ENCODE measurements at places on chromosomes 3 and 15. TPM values are rescaled to one million over a fixed set of nuclear protein-coding genes. Genes with fewer than 3 reads are reported as not detected.

GRCh38 chr3:140545197-140545596, 132.7 kb upstream of the TRIM42 start:
- no peak overlapping the region for H3K4me3 ChIP-seq
- no peaks in the 10 kb centered on the region for H3K36me3 ChIP-seq
- DNase-seq = no peak
- no peaks in the 10 kb centered on the region for H3K27me3 ChIP-seq

GRCh38 chr3:62261121-62261520, 112.2 kb downstream of the FEZF2 start:
- DNase-seq = no peak
- no peaks in the 10 kb centered on the region for H3K27me3 ChIP-seq
- H3K4me3 ChIP-seq = no peak overlapping the region
- no peaks in the 10 kb centered on the region for H3K4me1 ChIP-seq
- no peak overlapping the region for H3K27ac ChIP-seq

DNA sequence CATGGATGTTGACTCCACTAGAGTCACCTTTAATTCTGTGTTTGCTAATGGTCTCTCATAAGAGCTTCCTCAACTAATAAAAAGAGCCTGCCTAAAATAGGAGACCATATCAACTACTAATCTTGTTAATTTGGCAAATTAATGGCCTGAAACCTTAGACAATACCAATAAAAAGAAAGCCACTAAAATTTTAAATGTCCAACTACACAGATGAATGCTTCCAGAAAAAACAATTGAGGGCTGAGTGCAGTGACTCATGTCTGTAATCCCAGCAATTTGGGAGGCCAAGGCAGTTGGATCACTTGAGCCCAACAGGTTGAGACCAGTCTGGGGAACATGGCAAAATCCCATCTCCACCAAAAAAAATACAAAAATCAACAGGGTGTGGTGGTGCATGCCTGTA, 230.9 kb downstream of the NSUN3 start:
- H3K36me3 ChIP-seq = no peaks in the 10 kb centered on the region
- H3K4me1 ChIP-seq = no peaks in the 10 kb centered on the region
- H3K4me3 ChIP-seq = no peak overlapping the region
- no peak overlapping the region for H3K27ac ChIP-seq
- H3K27me3 ChIP-seq = no peaks in the 10 kb centered on the region
- DNase-seq = no peak

GRCh38 chr3:52069855-52070254, 13.5 kb upstream of the DUSP7 start:
- H3K27ac ChIP-seq = peak overlapping the region; percentile 84
- peaks cover 23% of the 10 kb centered on the region for H3K4me1 ChIP-seq
- H3K27me3 ChIP-seq = no peaks in the 10 kb centered on the region
- H3K4me3 ChIP-seq = no peak overlapping the region
- no peaks in the 10 kb centered on the region for H3K36me3 ChIP-seq
- no peak for DNase-seq

- no peaks in the 10 kb centered on the region for H3K36me3 ChIP-seq
- H3K4me3 ChIP-seq = no peak overlapping the region
- no peaks in the 10 kb centered on the region for H3K27me3 ChIP-seq
- H3K27ac ChIP-seq = no peak overlapping the region
- DNase-seq = no peak
Observed at GRCh38 chr3:143158014-143158988, 38.7 kb downstream of the CHST2 start.

DNA sequence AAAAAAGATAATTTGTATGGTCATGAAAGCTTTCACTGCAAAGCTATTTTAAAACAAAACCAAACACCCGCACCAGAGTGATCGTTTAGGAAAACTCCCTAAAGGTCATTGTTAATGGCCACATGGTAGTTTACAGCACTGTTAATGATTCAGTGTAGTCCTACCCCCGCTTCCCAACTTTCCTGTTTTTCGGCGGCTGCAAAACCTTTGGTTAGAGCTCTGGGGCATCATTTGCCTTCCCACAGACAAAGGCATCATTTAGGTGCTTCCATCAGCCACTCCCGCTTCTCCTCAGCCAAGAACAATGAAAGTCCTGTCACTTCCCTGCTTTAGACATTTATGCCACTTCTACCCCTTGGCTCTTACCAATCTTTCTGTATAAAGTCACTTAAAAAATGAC, 10.6 kb downstream of the MELTF start:
- no peak for DNase-seq
- H3K4me1 ChIP-seq = no peaks in the 10 kb centered on the region
- H3K27me3 ChIP-seq = no peaks in the 10 kb centered on the region
- H3K27ac ChIP-seq = no peak overlapping the region

DNA sequence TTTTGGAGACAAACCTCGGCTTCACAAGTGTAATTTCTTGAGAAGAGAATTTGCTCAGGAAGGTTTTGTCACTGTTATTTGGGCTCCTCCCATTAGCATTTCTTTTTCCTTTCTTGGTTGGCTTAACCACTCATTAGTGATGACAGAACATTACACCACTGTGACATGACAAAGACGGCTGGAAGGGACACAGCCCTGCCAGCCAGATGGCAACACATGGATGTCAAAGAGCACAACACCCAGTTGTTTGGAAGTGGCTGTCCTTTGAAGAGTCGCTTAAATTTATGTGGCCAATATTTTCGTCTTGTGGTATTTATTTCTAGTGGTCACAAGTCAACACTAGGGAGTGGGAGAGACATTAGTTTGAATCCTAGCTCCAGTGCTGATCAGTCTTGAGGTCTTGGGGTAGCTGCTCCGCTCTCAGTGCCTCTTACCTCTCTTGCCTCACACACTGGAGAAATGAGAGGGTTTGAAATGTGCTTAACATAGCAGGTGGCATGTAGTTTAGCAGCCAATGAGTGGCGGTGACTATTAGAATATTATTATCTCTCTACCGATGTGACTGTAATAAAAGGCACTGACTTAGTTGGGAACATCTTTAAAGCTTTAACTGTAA, 92.8 kb downstream of the FRMD4B start:
- H3K27ac ChIP-seq = no peak overlapping the region
- no peaks in the 10 kb centered on the region for H3K27me3 ChIP-seq
- no peak for DNase-seq
- H3K4me1 ChIP-seq = no peaks in the 10 kb centered on the region
- no peak overlapping the region for H3K4me3 ChIP-seq

- peaks cover 85% of the 10 kb centered on the region for H3K36me3 ChIP-seq
- no peak overlapping the region for H3K4me3 ChIP-seq
- peak overlapping the region; percentile 16 for H3K27ac ChIP-seq
- H3K27me3 ChIP-seq = no peaks in the 10 kb centered on the region
- no peaks in the 10 kb centered on the region for H3K4me1 ChIP-seq
- no peak for DNase-seq
Observed at GRCh38 chr3:69032142-69032541, 18.7 kb upstream of the EOGT start.

- H3K36me3 ChIP-seq = no peaks in the 10 kb centered on the region
- no peak overlapping the region for H3K27ac ChIP-seq
- no peaks in the 10 kb centered on the region for H3K27me3 ChIP-seq
- no peak for DNase-seq
- H3K4me1 ChIP-seq = no peaks in the 10 kb centered on the region
- no peak overlapping the region for H3K4me3 ChIP-seq
Observed at GRCh38 chr3:18669374-18669773, 244.2 kb upstream of the SATB1 start.

DNA sequence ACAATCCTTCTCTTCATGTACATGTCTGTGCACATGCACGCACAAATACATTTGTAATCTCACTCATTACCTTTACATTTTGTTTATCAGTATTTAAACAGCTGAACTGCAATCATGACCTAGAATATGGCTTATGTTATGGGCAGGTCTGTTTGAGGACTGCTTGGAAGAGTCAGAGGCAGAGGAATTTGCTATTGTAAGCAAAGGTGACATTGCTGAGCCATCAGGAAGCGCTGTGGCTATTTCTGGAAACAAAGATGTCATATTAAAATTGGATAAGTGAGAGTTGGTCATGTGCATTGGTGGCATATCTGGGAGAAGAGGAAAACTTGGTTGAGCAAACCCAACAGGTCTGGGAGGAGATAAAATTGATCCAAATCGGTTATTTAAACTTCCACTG, 41.6 kb downstream of the USF3 start:
- H3K27ac ChIP-seq = no peak overlapping the region
- peaks cover 4% of the 10 kb centered on the region for H3K36me3 ChIP-seq
- DNase-seq = no peak
- no peaks in the 10 kb centered on the region for H3K4me1 ChIP-seq

- H3K27me3 ChIP-seq = no peaks in the 10 kb centered on the region
- no peaks in the 10 kb centered on the region for H3K4me1 ChIP-seq
- no peak overlapping the region for H3K4me3 ChIP-seq
- no peak overlapping the region for H3K27ac ChIP-seq
Observed at GRCh38 chr3:3443482-3443881, 264.0 kb upstream of the CRBN start.

DNA sequence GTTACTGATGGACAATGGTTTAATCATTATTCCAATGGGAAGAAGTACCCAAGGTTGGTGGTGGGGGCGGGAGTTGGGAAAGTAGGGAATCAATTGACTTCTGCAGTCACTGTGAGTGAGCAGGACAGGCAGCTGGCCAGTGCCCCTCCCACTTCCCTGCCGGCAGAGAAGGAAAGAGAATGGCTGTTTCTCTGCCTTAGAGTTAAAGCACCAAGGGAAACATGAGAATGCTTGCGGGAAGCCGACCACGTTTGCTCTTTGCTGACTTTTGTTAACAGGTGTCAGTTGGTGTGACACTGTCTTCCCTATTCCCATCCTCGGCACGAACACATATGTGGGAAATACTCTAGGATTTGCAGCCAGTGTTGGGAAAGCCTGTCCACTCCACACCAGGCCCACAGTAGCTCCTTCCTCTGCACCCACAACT, 33.5 kb upstream of the MFSD1 start:
- DNase-seq = peak; percentile 74
- H3K27me3 ChIP-seq = no peaks in the 10 kb centered on the region
- no peaks in the 10 kb centered on the region for H3K36me3 ChIP-seq
- H3K27ac ChIP-seq = peak overlapping the region; percentile 51

DNA sequence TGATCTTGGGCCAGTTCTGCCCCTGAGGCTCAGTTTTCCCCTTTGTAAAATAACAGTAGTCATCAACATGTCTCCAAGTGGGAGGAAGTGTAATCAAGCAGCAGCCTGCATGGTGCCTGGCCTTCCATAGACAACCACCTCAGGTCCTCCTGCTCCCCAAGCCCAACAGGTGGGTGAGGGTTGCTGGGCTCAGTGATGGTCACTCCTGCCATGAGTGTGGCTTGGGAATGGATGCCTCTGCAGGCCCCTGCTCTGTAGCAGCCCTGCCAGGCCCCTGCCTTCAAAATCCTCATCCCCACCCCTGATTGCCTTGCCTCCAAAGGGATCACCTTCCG, 59.1 kb upstream of the SLC6A1 start:
- H3K36me3 ChIP-seq = no peaks in the 10 kb centered on the region
- no peak overlapping the region for H3K27ac ChIP-seq
- no peak overlapping the region for H3K4me3 ChIP-seq
- no peaks in the 10 kb centered on the region for H3K4me1 ChIP-seq
- no peak for DNase-seq

The MRPL3 gene
- 45.7 TPM for total RNA-seq

The LRRC34 gene
- 3.5 TPM for total RNA-seq

The CYP8B1 gene
- 0.43 TPM for total RNA-seq

The FSIP1 gene
- total RNA-seq = not detected

The ADPRH gene
- total RNA-seq = 32.1 TPM

The HCN4 gene
- not detected for total RNA-seq

The SACM1L gene
- total RNA-seq = 7.2 TPM

The GJD2 gene
- total RNA-seq = not detected

The SLC28A1 gene
- not detected for total RNA-seq

The RPL29 gene
- total RNA-seq = 1,224 TPM
